Sciatic nerve (tissue), 2 donors: ENCODE measurements at places on chromosomes 1 and 21. TPM values are rescaled to one million over a fixed set of nuclear protein-coding genes. Genes with fewer than 3 reads are reported as not detected.
A peak's percentile ranks its signal among the peaks of the same experiment; 100 is the strongest.

CD5L gene
- total RNA-seq = 0.27 TPM

DNA sequence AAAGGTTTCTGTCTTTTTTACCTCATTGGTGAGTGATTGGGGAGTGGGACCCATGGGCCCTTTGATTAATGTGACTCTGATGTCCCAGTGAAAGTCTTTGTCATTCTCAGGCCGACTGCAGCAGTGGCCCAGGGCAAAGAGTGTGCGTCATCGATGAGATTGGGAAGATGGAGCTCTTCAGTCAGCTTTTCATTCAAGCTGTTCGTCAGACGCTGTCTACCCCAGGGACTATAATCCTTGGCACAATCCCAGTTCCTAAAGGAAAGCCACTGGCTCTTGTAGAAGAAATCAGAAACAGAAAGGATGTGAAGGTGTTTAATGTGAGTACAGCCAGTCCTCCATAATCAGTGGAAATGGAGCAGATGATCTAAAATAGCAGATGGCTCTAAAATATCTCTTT lies 19.4 kb downstream of the NTPCR start:
- no peak for DNase-seq

- DNase-seq = no peak
Observed at GRCh38 chr1:198849093-198849492, 210.3 kb downstream of the PTPRC start.

DNA sequence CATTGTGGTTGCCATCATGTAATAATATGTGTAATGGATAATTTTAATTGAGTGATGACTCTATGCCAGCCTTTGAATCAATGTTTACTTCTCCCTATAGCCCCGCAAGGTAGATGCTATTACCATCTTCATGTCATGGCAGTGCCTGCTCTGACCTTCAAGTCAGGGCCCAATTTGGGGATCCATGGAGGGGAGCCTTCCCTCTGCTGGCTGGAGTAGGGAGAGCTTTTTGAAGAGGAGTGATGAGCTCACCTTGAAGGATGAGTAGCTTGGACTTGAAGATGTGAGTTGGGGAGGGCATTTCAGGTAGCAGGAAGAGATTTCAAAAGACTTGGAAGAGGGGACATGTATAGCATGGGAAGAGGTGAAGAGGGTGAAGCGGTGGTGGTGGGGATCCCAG lies 189.2 kb downstream of the FOXD2 start:
- no peak for DNase-seq

DNA sequence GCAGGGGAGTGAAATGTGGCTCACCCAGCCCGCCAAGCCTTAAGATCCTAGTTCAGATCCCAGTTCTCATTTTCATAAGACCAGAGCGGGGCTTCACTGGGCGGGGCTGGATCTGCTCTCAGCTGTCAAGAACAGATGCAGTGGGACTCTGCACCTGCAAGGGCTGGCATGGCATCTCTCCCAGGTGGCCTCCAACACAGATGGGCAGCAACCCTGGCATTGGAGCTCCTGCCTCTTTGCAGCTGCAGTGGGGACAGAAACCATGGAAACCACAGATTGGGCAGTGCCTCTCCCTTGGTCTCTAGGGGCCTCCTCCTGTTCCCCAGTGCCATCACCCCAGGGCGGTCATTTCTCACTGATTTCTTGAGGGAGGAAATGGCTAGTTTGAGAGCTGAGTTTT lies 267.7 kb downstream of the PRDM2 start:
- no peak for DNase-seq

DOP1B gene
- total RNA-seq = 15.6 TPM

- DNase-seq = no peak
Observed at GRCh38 chr1:171828794-171829193, 12.5 kb upstream of the DNM3 start.

SMCP gene
- total RNA-seq = not detected

- DNase-seq = peak; percentile 91
Observed at GRCh38 chr21:45363921-45364467, 41.0 kb upstream of the COL18A1 start.

DNA sequence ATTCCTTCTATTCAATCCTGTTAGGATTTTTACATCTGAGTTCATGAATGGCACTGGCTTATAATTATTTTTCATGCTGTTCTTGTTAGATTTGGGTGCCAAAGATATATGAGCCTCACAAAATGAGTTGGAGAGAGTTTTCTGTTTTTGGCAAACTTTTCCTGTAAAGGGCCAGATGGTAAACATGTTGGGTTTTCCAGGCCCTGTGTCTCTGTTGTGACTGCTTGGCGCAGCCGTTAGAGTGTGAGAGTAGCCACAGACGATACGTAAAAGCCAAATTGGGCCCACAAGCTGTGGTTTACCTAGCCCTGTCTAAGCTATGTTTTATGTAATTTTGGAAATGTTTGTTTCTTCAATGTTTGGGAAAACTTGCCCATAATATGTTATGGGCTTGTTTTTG lies 15.6 kb upstream of the CA6 start:
- DNase-seq = no peak

OLIG2 gene
- not detected for total RNA-seq

AXDND1 gene
- total RNA-seq = 0.98 TPM

SH2D1B gene
- 0.53 TPM for total RNA-seq

LORICRIN gene
- not detected for total RNA-seq
